ENCODE measurements at places on chromosomes 1 and 21.

- DNase-seq: no peak
These were observed 59.2 kb downstream of the KRTAP19-8 start for GRCh38 chr21:30979054-30979453.

DNA sequence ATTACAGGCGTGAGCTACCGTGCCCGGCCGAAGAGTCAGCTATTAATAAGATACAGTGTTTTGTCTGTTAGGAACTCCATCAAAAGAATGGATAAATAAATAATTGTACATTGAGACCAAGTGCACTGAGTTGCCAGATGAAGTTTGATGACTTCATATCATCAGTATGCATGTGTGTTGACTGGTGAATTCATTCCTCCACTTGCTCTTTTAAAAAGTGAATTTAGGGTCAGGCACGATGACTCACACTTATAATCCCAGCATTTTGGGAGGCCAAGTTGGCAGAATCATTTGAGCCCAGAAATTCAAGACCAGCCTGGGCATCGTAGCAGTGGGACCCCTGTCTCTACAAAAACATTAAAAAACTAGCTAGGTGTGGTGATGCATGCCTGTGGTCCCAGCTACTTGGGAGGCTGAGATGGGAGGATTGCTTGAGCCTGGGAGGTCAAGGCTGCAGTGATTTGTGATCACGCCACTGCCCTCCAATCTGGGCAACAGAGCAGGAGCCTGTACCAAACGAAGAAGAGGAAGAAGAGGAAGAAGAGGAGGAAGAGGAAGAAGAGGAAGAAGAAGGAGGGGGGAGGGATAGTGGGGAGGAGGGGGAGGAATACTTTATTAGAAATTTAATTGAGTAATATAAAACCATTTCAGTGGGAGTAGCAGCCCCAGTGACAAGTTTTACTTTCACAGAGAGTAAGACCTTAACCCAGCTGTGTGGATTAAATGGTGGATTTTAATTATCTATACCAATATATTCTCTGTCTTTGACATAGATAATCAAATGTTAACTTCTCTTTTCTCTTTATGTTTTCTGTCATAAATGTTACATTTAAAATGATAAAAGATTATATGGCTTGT is 74.9 kb downstream of the CCDC18 start:
- no peak for DNase-seq

DNA sequence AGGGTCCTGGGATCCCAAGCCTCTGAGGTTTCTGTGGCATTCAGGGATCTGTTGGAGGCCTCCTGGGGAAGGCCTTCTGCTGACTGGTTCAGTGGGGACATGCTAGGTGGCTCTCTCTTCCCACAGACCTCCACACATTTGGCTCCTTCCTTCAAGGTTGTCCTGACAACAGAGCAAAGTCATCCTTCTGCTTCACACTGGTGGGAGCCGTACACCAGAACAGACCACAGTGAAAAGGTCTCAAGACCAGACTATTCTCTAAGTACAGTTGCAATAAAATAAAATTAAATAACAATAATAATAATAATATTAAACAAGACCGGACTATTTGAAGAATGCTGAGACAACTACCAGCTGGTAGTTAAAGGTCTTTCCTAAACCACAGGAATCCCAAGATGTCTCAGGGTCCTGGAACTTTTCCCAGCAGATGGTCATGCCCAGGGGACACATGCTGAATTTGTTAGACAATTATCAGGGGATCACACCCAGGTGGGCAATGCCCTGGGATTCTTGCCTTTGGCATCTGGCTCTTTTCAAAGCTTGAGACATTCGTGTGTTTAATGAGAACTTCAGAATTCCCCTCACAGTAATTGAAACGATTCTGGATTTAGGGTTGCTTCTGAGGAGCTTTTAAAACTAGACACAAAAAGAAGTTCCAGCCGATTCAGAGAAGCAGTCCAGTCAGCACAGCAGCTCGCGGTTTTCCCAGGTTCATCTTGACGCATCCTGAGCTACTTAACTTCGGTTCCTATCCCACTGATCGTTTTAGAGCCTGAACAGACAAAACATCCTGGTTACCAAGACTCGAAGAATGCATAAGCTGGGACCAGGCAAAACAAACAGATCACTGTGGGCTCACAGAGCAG is 22.9 kb downstream of the HTR1D start:
- no peak for DNase-seq

DNA sequence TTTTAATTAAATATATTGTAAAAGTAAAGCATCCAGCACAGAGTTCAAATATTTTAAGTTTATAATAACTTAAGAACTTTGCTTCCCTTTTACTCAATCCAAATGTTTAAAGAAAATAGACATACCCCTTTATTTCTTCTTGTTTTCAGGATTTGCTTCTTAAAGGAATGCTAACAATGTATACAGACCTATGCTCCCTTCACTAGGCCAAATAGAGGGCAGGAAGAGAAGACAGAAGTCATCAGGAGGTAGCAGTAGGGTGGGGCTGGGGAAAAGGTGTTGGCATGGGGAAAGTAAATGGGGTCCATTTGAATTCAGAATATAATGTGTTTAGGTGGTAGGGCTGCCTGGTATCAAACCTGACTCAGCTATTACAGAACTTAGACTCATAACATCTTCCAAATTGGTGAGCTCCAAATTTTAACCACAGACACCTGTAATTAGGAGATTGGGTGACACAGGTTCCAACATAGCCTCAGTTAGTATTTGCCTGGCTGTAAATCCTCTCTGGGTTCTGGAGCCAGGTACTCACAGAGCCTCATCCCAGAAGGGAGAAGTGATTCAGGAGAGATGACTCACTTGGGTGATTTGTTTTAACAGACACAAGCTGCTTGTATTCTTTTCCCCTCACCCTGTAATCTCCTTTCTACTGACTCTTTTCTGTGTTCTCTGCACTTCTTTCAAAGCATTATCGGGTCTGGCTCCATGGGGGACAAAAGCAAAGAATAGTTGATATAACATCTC is 60.1 kb upstream of the DUSP10 start:
- DNase-seq: no peak

- no peak for DNase-seq
These were observed 169.4 kb downstream of the RASAL2 start for GRCh38 chr1:178263341-178263740.

DNA sequence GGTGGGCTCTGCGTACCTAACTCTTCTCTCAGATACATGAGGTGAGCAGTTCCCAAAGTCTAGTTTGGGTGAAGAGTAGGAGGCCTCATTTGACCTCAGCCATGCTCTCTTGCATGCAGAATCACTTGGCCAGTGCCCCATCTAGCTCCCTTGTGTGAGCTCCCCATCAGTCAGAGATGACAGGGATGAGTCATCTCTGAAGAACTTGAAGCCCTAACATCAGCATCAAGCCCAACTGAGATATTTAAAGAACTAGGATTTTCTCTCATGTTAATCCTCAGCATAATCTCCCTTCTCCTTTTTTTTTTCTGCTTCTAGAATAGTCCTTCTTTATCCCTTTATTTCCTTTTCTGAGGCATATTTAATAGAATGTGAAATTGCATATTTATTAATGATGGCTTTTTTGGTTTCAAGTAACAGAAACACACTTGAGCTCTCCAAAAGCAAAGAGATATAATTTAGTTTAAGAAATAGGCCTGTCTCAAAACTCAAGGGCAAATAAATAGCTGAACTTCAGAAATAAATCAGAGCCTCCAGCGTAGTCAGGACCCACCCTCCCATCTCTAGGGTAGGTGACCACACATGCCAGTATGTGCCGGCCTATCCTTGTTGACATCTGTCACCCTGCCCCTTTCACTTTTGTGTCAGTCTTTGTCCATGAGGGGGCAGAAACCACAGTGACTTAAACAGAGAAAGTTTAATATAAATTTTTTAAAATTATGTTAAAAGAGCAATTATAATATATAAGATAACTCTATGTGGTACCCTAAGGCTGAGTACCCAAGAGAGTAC is 112.3 kb downstream of the TSEN15 start:
- no peak for DNase-seq

GRCh38 chr1:223825767-223826748 is 19.7 kb downstream of the TP53BP2 start:
- DNase-seq: no peak

GRCh38 chr1:46721204-46721603 is 2.3 kb upstream of the EFCAB14 start:
- DNase-seq: no peak

DNA sequence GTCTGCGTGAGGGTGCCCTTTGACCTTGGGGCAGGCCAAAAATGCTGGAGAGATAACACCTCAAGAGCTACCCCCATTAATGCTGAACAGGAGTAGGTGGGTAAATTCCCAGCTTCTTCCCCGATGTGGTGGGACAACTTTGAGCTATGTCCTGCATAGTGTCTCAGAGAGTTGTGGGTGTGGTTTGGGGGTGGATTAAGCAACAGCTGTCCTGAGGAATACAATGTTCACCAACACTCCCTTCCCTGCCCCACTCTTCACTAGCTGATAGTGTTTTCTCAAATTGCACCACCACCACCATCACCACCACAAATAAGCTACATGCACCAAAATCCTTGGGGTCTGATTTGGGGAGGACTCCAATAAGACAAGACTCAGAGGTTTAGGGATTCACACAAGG is 258.4 kb downstream of the HLX start:
- DNase-seq: no peak

- DNase-seq: no peak
These were observed 11.4 kb upstream of the ERI3 start for GRCh38 chr1:44366371-44366975.

- DNase-seq: no peak
These were observed 66.1 kb downstream of the TTC3 start for GRCh38 chr21:37139154-37139553.

DNA sequence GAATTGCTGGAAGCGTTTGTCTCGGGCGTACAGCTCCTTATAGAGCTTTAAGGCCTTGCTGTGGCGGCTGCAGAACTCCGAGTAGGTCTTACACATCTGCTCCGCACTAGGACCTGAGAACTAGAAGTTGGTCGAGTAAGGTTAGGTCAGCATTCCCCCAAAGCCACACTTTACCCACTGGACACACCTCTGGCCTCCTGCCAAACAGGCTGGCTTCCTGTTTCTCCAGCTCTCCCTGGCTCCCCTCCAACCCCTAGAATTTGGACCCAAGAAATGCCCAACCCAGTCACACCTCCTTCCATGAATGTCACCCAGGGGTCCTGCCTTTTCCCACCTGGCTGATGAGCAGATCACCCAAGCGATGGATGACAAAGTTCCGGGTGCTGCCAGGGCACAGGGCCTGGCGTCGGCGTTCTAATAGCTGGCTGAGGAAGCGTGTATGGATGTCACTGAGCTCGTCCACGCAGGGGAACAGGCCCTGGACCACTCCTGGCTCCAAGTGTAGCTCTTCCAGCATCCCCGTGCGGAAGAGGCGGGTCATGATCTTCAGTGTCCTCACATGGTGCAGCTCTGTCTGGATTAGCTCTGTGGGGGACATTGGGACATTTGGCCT is 15.6 kb downstream of the ARHGEF2 start:
- no peak for DNase-seq

- no peak for DNase-seq
These were observed 148.6 kb downstream of the ST6GALNAC5 start for GRCh38 chr1:77015748-77016341.

DNA sequence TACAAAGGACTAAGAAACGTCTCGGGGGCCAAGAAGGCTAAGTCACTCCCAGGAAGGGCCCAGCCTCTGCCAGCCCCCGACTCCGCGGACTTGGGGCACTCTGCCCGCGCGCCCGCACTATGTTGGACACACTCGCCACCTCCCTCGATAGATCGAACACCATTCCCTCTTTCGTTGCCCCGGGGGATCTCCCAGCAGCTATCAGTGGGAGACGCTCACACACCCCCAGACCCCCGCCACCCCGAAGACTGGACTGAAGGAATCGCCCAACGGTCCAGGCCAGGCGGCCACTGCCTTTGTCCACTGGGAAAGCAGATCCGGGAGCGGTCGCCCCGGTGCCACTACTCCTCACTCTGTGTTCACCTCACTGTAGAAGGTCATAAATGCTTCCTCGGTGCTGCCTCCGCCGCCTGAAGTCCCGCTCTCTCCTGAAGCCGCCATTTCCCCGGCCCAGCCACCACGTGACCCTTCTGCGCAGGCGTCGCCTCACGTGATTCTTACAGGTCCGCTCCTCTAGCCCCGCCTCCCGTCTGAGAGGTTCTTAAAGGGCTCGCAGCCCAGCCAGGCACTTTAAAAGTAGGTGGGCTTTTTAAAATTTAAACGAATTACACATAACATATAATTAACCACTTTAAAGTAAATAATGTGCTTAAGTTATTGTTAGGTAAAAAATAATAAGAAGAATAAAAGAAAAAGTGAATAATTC is at the start of gene DNAJC8:
Gene DNAJC8, minus strand, starts transcription at position 472 of the 706 bp plus-strand sequence. Its CDS starts 31 bp downstream, at position 441.
- DNase-seq: peak; percentile 89

- no peak for DNase-seq
These were observed 37.2 kb upstream of the PGBD5 start for GRCh38 chr1:230463326-230463725.

- DNase-seq: peak; percentile 30
These were observed 452.4 kb downstream of the PTPRU start for GRCh38 chr1:29688471-29689365.

DNA sequence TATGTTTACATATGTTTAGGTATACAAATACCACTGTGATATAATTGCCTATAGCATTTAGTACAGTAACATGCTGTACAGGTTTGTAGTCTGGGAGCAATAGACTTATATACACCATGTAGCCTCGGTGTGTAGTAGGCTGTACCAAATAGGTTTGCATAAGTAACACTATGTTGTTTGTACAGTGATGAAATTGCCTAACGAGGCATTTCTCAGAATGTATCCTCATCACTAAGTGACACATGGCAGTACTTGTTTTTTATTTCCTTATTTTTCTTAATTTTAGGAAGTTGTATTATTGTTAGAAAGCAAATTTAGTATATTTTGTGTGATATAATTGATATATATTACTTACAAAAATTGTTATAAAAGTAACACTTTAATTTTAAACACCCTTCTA is 840.9 kb downstream of the LTN1 start:
- no peak for DNase-seq

DNA sequence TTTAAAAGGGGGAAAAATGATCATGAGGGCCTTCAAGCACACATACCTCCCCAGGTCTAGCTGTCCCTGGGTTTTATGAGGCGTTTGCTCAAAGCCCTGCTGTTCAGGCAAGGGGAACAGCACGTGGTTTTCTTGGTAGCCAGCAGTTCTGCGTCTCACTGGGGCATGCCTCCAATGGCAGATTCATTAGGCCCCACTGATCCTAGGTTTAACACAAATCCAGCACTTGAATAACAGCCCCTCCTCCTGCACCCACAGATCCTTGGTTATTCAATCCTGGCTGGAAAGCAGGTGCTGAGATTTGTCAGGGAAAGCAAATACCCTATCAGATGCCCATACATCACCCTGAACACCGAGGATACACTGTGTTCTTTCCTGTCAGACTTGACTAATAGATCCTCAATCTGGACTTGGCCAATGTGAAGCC is 106.4 kb downstream of the ZC3H11B start:
- DNase-seq: no peak

- DNase-seq: no peak
These were observed 114.3 kb upstream of the RUNX1 start for GRCh38 chr21:35163411-35163810.
